ENCODE measurements at places on chromosomes 11 and 22.

DNA sequence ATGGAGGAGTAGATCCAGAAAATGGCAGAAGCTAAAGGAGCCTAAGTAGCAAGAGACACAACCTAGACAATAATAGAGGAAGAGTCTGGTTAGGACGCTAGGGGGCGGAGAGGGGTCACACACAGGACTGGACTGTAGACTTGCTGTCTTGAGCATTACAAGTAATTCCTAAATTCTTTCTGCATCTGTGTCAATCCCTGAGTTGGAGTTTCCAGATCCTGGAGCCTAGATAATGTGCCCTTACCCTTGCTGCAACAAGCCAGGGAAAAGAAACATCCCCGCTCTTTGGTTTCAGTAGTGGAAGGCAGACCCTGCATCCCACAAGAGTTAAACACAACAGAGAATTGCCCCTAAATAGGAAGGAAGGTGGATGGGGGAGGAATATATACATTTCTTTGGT, 14.9 kb upstream of the CCDC73 start:
- H3K4me1 ChIP-seq: no peaks in the 10 kb centered on the region
- no peaks in the 10 kb centered on the region for H3K36me3 ChIP-seq
- H3K27me3 ChIP-seq: no peaks in the 10 kb centered on the region

DNA sequence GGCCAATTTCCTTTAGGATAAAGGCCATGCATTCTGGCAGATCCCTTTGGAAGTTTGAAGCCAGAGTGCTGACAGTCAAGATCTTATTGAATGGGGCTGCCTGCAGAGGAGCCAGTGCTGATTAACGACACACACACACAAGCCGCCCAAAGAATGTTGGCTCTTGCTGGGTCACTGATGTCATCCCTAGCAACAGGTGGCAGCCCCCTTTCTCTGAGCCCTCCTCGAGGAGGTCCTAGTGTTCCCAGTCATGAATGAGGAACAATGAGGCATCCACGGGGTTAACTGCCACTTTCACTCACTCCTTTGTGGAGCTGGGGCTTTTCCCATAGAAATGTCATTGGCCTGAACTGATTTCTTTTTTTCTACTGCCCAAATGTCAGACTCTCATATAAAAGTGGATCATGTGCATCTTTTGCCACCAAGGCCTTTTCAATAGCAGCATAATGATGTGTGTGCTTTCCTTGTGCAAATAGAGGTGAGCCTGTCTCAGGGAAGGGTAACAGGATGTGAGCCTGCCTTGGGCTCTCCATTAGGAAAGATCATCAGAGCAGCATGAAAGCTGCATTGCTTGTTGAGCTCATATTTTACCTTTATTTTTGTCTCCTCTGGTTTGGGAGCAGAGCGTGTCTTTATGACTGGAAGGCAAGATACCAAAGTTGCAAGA, 301.8 kb upstream of the MTNR1B start:
- H3K4me3 ChIP-seq: no peak overlapping the region
- no peaks in the 10 kb centered on the region for H3K36me3 ChIP-seq
- H3K27ac ChIP-seq: no peak overlapping the region
- no peak for DNase-seq
- no peaks in the 10 kb centered on the region for H3K27me3 ChIP-seq

- H3K4me3 ChIP-seq: no peak overlapping the region
- no peak for DNase-seq
- H3K36me3 ChIP-seq: no peaks in the 10 kb centered on the region
These were observed 44.1 kb upstream of the E2F8 start for GRCh38 chr11:19284881-19285280.

GRCh38 chr11:65036931-65037330, 4.1 kb upstream of the SAC3D1 start:
- DNase-seq: peak; percentile 84
- peak overlapping the region; percentile 27 for H3K27ac ChIP-seq
- no peaks in the 10 kb centered on the region for H3K27me3 ChIP-seq
- H3K4me3 ChIP-seq: no peak overlapping the region
- no peaks in the 10 kb centered on the region for H3K4me1 ChIP-seq
- peaks cover 53% of the 10 kb centered on the region for H3K36me3 ChIP-seq

DNA sequence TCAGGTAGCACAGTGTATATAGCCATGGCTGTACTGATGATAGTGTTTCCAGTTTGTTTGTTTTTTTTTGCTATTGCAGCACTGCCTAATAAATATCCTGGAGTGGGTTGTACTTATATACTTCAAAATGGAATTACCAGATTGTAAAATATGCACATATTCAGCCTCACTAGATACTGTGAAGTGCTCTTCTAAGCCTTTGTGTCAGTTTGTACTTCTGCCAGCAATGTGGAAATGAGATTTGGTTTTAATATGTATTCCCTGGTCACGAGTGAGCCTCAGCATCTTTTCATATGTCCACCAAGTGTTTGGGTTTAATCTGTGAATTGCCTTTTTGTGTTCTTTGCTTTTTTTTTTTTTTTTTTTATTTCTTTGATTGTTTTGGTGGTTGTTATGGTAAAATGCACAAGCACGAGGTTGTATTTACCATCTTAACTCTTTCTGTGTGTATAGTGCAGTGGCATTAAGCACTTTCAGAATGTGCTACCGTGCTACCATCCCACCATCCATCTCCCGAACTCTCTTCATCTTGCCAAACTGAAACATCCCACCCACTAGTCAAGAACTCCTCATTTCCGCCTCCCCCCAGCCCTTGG, 34.9 kb downstream of the ST3GAL4 start:
- H3K27ac ChIP-seq: no peak overlapping the region
- H3K36me3 ChIP-seq: no peaks in the 10 kb centered on the region
- peaks cover 2% of the 10 kb centered on the region for H3K4me1 ChIP-seq
- DNase-seq: no peak
- H3K27me3 ChIP-seq: no peaks in the 10 kb centered on the region

- no peak overlapping the region for H3K27ac ChIP-seq
- no peak overlapping the region for H3K4me3 ChIP-seq
- no peaks in the 10 kb centered on the region for H3K27me3 ChIP-seq
- H3K4me1 ChIP-seq: no peaks in the 10 kb centered on the region
- DNase-seq: no peak
These were observed 39.3 kb downstream of the CEP295 start for GRCh38 chr11:93700830-93701229.

- no peak overlapping the region for H3K27ac ChIP-seq
- DNase-seq: no peak
- H3K4me1 ChIP-seq: no peaks in the 10 kb centered on the region
- H3K36me3 ChIP-seq: no peaks in the 10 kb centered on the region
These were observed 102.9 kb downstream of the USP35 start for GRCh38 chr11:78291503-78292108.

GRCh38 chr22:22745225-22746060, 101.0 kb downstream of the GGTLC2 start:
- no peaks in the 10 kb centered on the region for H3K36me3 ChIP-seq
- no peaks in the 10 kb centered on the region for H3K4me1 ChIP-seq
- peaks cover 20% of the 10 kb centered on the region for H3K27me3 ChIP-seq
- H3K27ac ChIP-seq: no peak overlapping the region
- no peak overlapping the region for H3K4me3 ChIP-seq

DNA sequence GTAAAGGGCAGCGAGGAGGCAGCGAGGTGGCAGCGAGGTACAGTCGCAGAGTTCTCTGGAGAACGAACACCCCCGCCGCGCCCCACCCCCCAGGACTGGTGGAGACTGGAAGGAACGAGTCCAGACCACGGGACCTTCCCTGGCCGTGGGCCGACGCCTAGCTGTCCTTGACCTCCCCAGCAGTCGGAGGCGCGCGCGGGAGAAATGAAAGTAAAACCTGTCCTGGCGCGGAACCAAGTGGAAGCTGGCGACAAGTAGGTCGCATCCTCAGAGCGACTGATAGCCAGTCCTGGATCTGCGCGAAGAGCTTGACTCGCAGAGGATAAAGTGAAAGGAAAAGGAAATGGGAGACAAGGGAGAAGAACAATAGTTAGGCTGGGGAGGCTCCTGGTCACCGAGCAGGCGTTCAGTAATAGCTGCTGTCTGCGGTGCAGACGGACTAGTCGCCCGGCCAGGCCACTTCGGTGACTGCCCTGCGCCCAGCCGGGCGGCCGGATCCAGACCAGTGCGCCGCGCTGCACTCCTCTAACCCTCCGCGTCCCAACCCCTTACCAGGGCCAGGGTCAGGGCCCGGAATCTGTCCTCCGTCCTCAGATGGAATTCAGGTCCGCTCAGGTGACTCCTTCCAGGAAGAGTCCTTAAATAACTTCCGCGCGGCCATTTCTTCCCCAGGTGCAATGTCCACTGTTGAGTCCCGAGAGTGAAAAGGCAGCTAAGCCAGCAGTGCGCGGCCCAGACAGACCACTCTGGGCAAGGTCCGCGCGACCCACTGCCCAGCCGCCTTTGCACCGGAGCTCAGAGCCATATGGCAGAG, 1.9 kb upstream of the ADM start:
- H3K4me1 ChIP-seq: no peaks in the 10 kb centered on the region
- peak overlapping the region; percentile 58 for H3K4me3 ChIP-seq
- no peaks in the 10 kb centered on the region for H3K36me3 ChIP-seq
- H3K27ac ChIP-seq: peak overlapping the region; percentile 79
- no peaks in the 10 kb centered on the region for H3K27me3 ChIP-seq
